CD4-positive, alpha-beta T cell treated with Interleukin-15 for 4 hours (primary cell): ENCODE measurements at places on chromosomes 1 and 21.

DNA sequence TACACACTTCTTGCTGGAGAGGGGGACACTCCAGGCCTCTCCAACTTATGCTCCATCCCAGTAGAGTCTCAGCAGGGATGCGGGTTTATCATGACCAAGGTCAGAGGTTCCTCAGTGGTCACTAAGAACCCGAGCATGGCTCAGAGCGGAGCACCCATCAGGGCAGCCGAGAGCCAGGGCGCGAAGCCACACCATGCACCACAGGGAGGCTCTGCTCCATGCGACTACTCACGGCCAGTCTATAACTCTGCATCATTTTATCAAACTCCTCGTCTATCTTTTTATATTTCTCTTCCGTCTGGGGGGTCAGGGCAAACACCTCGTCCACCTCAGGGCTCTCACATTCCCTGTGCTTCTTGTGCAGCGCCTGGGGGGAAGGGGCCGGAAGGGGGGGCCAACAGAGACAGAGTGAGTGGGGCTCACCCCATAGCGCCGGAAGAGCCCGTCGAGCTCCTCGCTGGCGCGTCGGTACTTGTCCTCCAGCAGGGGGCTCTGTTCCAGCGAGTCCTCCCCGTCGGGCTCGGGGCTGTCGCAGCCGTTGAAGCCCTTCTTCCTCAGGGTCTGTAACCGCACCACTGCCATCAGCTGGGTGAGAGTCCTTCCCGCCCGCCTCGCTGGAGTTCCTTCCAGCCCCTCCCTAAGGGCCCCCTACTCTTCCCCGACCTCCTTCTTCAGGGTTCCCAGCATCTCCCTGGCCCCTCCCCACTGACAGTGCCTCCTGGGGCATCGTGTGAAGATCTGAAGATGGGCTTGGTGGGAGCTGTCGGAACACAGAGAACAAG lies 20.0 kb downstream of the MEF2D start:
- DNase-seq, result peak; percentile 77

- no peak for DNase-seq
Observed at GRCh38 chr1:8381618-8382017, 63.7 kb downstream of the SLC45A1 start.

DNA sequence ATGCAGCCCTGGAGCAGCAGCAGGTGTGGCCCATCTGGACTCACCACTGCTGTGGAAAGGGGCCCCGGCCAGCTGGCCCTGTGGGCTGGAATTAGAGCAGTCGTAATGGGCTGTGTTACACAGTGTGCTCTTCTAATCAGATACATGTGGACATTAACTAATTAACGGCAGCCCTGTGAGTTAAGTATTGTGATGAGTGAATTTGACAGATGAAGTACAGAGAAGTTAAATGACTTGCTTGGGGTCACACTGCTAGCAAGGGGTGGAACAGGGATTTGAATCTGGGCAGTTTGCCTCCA lies 58.6 kb downstream of the MDM4 start:
- DNase-seq, result no peak

DNA sequence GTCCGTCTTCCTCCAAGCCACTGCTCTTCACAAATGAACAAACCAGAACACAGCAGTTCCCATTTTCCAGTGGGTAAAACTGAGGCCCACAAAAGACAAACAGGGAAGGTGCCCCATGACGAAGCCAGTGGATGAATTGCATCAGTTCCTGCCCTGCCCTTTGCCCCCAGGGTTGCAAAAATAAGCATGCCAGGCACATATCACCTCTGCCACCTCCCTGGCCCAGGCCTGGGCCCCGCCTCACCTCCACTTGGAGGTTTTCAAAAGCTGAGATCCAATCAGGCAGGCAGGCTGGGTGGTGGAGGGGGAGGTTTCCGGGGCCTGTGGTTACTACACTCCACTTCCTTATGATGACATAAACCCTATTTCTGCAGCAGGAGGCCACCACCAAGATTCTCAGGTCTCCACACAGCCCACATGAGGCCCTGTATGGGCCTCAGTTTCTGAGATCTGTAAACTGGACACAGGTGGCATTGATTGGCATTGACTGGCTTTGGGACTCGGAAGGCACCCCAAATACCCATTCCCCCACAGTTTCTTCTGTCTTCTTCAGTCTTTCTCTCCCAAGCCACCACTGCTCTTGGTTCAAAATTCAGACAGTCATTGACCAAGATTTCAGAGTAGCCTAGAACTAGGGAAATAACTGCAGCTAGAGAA lies 4.1 kb downstream of the KIF21B start:
- peak; percentile 89 for DNase-seq

- no peak for DNase-seq
Observed at GRCh38 chr1:20150969-20151368, 11.8 kb downstream of the PLA2G2F start.

DNA sequence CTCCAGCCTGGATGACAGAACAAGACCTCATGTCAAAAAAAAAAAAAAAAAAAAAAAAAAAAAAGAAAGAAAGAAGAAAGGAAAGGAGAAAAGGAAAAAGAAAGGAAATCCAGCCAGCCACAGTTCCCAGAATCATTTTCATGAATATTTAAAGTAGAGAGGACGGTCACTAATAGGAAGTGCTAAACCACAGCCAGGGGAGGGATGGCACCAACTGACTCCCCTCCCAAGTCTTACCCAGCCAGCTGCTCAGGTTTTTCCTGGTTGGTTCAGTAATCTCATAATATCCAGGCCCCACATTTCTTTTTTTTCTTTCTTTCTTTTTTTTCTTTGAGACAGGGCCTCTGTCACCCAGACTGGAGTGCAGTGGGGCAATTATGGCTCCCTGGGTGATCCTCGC lies 63.9 kb upstream of the AK4 start:
- DNase-seq, result no peak

GRCh38 chr1:34864759-34865158 lies 5.2 kb upstream of the SMIM12 start:
- no peak for DNase-seq

DNA sequence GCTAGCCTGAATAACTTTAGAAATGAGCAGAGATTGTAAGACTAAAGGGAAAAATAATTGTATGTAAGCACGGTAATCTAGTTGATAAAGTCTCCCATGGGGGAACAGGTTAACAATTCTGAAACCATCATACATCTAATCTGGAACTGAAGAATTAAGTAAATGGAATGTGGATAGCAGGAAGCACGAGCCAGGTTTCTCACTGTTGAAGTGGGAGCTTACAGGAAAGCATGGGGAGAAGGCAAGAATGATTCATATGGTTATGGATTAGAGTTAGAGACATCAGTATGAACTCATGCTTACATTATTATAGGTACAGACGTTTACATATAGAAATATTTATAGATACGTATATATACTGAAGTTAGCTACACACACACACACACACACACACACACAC lies 83.0 kb downstream of the LEPR start:
- no peak for DNase-seq

GRCh38 chr1:231836227-231836893 lies 209.8 kb downstream of the DISC1 start:
- no peak for DNase-seq

DNA sequence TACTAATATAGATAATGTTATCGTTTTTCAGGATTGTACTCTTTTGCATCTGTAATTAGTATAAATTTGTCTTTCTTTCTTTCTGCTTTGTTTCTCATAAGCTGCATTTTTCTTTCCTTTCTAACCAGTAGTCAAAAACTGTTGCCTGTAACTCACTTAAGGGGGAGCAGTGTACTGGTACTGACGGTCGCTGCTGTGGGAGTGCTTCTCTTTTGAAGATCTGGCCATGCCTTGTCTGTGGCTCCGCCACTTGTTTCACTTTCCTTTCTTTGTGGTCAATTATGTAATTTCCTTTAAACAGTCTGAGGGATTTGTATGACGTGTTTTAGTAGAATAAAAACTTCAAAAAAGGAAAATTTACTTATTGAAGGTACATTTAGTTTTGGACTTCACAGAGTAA lies 37.0 kb downstream of the MIA3 start:
- DNase-seq, result peak; percentile 88

DNA sequence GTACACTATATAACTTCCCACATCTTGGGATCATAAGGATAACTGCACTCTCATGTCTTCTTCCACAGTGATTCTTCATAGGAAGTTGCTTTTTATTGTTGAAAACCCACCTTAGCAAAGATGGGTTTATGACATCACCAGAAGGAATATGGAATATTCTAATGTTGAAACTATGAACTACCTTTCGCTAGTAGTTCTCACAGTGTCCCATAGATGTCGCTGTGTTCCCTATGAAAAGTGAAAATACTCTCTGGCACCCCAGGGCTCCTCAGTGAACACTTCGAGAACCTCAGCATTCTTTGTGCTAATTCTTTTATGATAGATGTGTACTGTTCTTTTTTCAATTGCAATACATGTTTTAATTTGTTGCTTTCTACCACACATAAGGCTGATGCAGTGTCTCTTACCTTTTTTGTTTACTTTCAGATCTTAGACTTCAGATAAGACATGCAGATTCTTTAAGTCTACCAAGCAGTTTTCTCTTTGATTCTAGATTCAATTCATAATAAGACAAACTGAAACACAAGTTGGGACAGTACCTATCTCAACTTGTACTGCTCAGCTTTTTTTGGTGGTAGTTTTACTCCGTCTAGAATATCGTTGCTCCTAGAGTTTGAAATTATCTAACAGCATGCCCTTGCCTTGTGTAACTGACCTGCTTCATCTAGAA lies 90.8 kb downstream of the GTF2B start:
- peak; percentile 63 for DNase-seq

DNA sequence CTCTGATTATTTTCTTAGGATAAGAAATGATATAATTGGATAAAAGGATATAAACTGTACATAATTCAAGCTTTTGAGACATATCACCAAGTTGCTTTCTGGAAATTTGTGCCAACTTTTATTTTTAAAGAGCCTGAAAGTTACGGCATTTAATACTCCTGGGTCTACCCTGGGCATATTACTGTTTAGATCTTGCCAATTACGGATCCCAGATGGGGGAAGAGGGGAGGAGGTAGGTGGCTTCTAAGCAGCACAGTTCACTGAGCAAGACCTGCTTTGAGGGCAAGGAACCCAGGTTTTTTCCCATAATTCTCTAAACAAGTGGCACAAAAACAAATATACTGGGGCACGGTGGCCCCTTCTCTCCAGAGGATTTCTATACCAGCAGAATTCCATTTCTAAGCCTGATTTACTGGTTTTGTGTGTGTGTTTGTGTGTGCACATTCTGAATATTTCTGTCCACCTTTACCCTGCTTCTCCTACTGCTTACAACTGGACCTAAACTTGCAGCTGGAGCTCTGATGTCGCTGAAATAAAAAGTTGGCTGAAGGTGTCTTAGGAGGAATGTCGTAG lies 76.7 kb downstream of the LAMC2 start:
- DNase-seq, result no peak

DNA sequence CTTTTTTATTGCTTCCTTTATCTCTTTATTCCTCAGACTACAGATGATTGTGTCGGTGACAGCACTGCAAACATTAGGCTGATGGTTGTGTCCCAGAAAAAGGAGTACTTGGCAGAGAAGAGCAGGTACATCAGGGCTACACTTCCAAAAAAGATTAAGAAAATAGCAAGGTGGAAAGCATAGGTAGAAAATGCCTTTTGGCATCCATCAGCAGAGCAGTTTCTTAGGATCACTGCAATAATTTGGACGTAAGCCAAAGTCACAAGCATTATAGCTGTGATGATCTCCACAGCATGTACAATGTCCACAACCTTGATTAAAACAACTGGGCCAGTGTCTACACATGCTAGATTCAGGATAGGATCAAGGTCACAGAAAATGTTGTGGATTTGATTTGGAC lies 5.9 kb downstream of the OR6K2 start:
- no peak for DNase-seq

DNA sequence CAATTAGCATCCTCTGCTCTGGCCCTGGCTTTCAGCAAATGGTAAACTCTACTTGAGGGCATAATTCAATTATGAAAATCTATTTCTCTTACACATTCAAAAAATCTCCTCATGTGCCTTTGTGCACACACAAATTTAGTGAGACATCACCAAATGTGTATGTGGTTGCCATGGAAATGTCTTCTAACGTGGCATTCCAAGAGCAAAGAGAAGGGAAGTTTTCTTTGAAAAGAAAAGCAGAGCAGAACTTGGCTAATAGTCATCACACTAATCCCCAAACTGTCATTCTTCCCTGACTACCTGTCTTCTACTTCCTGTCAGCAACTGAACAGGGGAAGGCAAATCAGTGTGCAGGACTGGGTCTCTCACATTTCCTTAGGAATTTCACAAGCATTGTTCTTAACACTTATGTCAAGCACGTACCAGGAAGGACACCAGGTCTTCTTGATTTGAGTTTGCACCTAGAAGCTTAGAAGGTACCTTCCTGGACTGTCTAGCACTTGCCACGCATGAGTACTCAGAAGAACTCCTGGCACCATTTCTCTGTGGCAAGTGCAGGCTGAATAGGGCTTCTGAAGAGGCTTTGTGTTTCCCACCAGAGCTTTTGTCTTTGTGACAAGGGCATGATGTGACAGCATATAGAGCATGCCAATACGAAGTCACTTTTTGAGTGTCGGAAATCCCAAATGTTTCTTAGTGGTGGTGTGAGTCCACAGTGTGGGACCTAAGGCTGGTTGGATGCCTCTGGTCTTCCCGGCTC lies 32.3 kb downstream of the MAN1C1 start:
- DNase-seq, result peak; percentile 20

GRCh38 chr1:82555501-82555900 lies 754.8 kb downstream of the ADGRL2 start:
- DNase-seq, result no peak

DNA sequence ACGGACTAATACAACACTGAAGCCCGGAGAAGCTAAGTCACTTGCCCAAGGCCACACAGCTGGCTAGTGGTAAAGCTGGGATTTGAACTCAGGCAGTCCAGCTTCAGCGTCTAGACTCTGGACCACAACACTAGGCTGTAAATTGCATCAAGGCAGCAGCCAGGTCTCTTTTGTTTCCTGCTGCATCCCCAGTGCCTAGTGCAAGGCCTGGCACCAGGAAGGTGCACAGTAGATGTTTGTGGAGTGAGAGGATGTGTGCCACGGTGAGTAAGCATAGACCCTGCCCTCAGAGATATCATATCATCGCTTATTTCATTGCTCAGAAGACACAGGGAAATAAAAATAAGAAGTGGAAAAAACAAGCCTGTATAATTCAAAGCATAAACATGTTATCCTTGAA lies 40.9 kb downstream of the IGSF21 start:
- DNase-seq, result no peak

GRCh38 chr1:237141502-237141901 lies 99.5 kb downstream of the RYR2 start:
- no peak for DNase-seq

DNA sequence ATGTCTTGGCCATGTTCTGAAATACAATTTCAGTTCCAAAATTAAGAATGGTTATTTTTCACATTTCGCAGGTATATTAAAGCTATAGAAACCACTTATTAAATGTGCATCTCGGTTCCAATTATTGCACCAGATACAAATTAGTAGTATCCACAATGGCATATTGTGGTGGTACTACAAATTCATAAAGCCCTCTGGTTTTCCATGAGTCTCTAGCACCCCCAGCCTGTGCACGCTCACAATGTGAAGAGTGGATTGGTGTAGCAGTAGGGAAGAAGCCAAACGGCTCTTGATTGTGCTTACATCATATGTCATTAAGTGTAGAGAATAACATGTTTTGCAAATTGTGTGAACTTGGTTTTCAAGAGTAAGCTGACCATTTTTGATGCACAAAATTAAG lies 1.9 kb upstream of the BRINP3 start:
- no peak for DNase-seq
